ENCODE measurements at places on chromosomes 11 and 22. TPM values are rescaled to one million over a fixed set of nuclear protein-coding genes. Genes with fewer than 3 reads are reported as not detected.

- DNase-seq, result no peak
These were observed 34.3 kb downstream of the TSPAN18 start for GRCh38 chr11:44760917-44761550.

DNA sequence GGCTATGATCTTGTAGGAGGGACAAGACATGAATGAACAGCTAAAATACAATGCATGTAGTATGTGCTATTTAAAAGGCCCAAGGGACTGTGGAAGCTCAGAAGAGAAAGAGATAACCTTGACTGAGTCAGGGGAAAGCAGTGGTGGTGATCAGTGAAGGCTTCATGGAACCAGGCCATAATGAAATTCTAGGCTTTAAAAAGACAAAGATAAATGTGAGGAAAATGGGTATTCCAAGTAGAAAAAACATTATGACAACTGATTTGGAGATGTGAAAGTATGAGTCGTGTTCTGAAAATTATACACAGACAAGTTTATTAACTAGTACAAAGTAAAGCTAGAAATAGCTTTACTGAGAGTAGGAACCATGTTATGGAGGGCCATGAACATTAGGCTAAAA lies 189.8 kb downstream of the SOX6 start:
- DNase-seq, result no peak

DNA sequence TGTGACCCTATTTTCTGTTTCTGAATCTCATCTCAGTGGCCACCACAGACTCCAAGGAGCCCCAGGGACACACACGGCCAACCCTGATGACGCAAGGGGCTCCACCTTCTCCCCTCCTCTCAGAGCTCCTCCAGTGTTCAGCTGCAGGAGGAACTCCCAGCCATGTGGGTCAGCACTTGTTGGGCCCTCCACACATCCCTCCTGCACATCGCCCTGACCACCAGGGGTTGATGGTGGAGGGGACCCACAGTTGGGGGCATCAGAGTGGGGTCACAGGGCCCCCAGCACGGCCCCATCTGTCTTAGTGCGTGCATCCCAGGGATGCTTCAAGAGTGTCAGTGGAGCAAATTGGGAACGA lies 499.6 kb downstream of the BRD1 start:
- DNase-seq, result no peak

The OR8A1 gene
- not detected for total RNA-seq

The GNAZ gene
- total RNA-seq, result 17.2 TPM

The CNIH2 gene
- 12.4 TPM for total RNA-seq

Data from G401 (cell line).